ENCODE measurements at places on chromosomes 12 and 14.

GRCh38 chr12:31627456-31628054 lies 31.9 kb upstream of the ETFBKMT start:
- H3K27me3 ChIP-seq, result peaks cover 10% of the 10 kb centered on the region
- no peaks in the 10 kb centered on the region for H3K36me3 ChIP-seq
- DNase-seq, result no peak
- no peak overlapping the region for H3K27ac ChIP-seq

- H3K27ac ChIP-seq, result no peak overlapping the region
- H3K36me3 ChIP-seq, result no peaks in the 10 kb centered on the region
- H3K4me3 ChIP-seq, result no peak overlapping the region
- no peaks in the 10 kb centered on the region for H3K4me1 ChIP-seq
These were observed 7.1 kb upstream of the MYH6 start for GRCh38 chr14:23414906-23415820.

- no peak for DNase-seq
- H3K36me3 ChIP-seq, result no peaks in the 10 kb centered on the region
- peaks cover 7% of the 10 kb centered on the region for H3K27me3 ChIP-seq
These were observed 64.8 kb upstream of the RD3L start for GRCh38 chr14:104007121-104007520.

- peaks cover 7% of the 10 kb centered on the region for H3K27me3 ChIP-seq
- no peak overlapping the region for H3K4me3 ChIP-seq
- H3K36me3 ChIP-seq, result no peaks in the 10 kb centered on the region
- no peak overlapping the region for H3K27ac ChIP-seq
- no peak for DNase-seq
- H3K4me1 ChIP-seq, result no peaks in the 10 kb centered on the region
These were observed 74.7 kb downstream of the RPS6KA5 start for GRCh38 chr14:90985601-90986242.

GRCh38 chr12:56362130-56363059 lies at the start of gene APOF:
Gene APOF (minus strand): TSS chr12:56362857. CDS start chr12:56362745, 112 bp downstream.
- H3K4me1 ChIP-seq, result peaks cover 27% of the 10 kb centered on the region
- no peak for DNase-seq
- no peaks in the 10 kb centered on the region for H3K36me3 ChIP-seq
- peak within 1 kb of the TSS; percentile 91 for H3K4me3 ChIP-seq
- H3K27ac ChIP-seq, result peak within 1 kb of the TSS; percentile 96

DNA sequence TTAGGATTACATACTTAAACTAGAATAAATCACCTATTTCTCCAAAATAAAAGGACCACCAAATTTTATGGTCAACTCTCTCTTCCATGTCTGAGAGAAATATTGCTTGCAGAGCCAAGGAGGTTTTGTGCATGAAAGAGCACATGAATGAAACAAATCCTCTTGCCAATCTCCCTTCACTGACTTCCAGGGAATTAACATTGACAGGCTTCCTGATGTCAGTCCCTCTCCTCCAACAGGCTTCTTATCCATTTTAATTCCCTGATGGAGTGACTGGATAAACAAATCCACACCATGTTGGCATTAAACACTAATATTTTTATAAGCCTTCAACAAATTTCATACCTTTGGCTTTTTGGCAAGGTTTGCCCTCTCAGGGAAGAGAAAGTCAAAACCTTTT lies 45.3 kb upstream of the CNTN1 start:
- no peak for DNase-seq
- H3K27ac ChIP-seq, result no peak overlapping the region
- no peak overlapping the region for H3K4me3 ChIP-seq

GRCh38 chr12:105865886-105866285 lies 272.9 kb downstream of the NUAK1 start:
- no peak overlapping the region for H3K27ac ChIP-seq
- DNase-seq, result no peak
- no peaks in the 10 kb centered on the region for H3K4me1 ChIP-seq
- H3K36me3 ChIP-seq, result peaks cover 4% of the 10 kb centered on the region

- peak overlapping the region; percentile 8 for H3K27ac ChIP-seq
- H3K27me3 ChIP-seq, result no peaks in the 10 kb centered on the region
- H3K36me3 ChIP-seq, result no peaks in the 10 kb centered on the region
- no peak for DNase-seq
- H3K4me1 ChIP-seq, result peaks cover 21% of the 10 kb centered on the region
These were observed 31.9 kb upstream of the TC2N start for GRCh38 chr14:91899213-91899612.

DNA sequence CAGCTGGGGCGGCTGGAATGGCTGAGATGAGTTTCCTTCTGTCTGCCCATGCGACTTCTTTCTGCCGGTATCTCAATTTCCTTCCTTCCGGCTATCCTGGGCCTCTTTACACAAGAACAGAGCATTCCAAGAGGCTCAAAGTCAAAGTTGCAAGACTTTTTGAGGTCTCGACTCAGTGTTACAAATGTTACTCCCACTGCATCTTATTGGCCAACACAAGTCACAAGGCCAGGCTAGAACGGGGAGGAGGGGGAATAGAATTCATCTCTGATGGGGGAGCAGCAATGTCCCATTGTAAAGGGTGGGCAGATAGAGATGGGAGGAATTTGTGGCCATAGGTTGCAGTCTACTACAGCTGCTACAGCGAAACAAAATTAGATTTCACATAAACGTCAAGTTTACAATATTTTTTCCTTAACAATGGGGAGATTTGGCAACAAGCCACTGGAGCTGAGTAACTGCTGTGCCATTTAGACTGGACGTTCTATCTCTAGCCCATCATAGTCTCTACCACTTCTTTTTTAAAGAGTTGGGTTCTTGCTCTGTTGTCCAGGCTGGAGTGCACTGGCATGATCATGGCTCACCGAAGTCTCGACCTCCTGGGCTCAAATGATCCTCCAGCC lies 9.5 kb upstream of the NYNRIN start:
- H3K27me3 ChIP-seq, result peaks cover 10% of the 10 kb centered on the region
- H3K27ac ChIP-seq, result no peak overlapping the region
- peak; percentile 32 for DNase-seq
- peak overlapping the region; percentile 18 for H3K4me3 ChIP-seq

GRCh38 chr12:106682594-106683234 lies 91.8 kb upstream of the RIC8B start:
- H3K36me3 ChIP-seq, result no peaks in the 10 kb centered on the region
- no peak overlapping the region for H3K27ac ChIP-seq
- peak; percentile 32 for DNase-seq

- H3K27me3 ChIP-seq, result no peaks in the 10 kb centered on the region
- H3K27ac ChIP-seq, result peak overlapping the region; percentile 67
- peak; percentile 36 for DNase-seq
- H3K36me3 ChIP-seq, result peaks cover 45% of the 10 kb centered on the region
- H3K4me3 ChIP-seq, result no peak overlapping the region
These were observed 18.5 kb downstream of the UTP20 start for GRCh38 chr12:101298426-101298825.

GRCh38 chr14:94407906-94408305 lies 19.5 kb upstream of the SERPINA1 start:
- H3K36me3 ChIP-seq, result peaks cover 4% of the 10 kb centered on the region
- no peak for DNase-seq
- H3K4me3 ChIP-seq, result no peak overlapping the region
- H3K27ac ChIP-seq, result no peak overlapping the region
- H3K4me1 ChIP-seq, result no peaks in the 10 kb centered on the region

DNA sequence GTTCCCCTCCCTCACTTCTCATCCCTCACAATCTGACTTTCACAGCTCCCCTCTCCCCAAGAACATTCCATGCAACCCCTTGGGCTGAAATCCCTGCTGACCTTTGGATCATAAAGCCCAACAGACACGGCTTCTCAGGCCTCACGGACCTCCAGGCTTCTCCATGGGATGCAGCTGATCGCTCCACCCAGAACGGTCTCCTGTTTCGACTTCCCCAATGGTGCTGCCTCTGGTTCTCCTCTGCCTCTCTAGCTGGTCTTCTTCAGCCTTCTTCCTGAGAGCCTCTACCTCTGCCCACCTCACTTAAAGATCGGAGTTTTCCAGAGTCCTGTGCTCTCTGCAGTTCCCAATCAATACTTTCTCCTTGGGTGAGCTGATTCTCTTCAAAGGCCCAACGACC lies 17.8 kb upstream of the PRMT8 start:
- H3K36me3 ChIP-seq, result no peaks in the 10 kb centered on the region
- H3K27me3 ChIP-seq, result peaks cover 24% of the 10 kb centered on the region
- no peak overlapping the region for H3K27ac ChIP-seq
- no peak for DNase-seq

- H3K4me3 ChIP-seq, result peak within 1 kb of the TSS; percentile 95
- peak within 1 kb of the TSS; percentile 99 for H3K27ac ChIP-seq
- peaks cover 21% of the 10 kb centered on the region for H3K36me3 ChIP-seq
These were observed at the start of gene PRKAG1 for GRCh38 chr12:49018261-49019119. Gene PRKAG1 (minus strand): TSS chr12:49018776. CDS start chr12:49018740, 36 bp downstream.

- H3K27ac ChIP-seq, result no peak overlapping the region
- no peak for DNase-seq
- H3K36me3 ChIP-seq, result no peaks in the 10 kb centered on the region
- peaks cover 1% of the 10 kb centered on the region for H3K4me1 ChIP-seq
These were observed 40.3 kb downstream of the CEP128 start for GRCh38 chr14:80901260-80901659.

GRCh38 chr12:108482717-108483212 lies 32.3 kb upstream of the FICD start:
- H3K27me3 ChIP-seq, result no peaks in the 10 kb centered on the region
- no peak for DNase-seq
- H3K36me3 ChIP-seq, result no peaks in the 10 kb centered on the region
- no peak overlapping the region for H3K4me3 ChIP-seq
- H3K4me1 ChIP-seq, result peaks cover 9% of the 10 kb centered on the region

GRCh38 chr14:71321574-71322315 lies 414.5 kb downstream of the PCNX1 start:
- peak; percentile 55 for DNase-seq
- H3K27ac ChIP-seq, result peak overlapping the region; percentile 93
- peaks cover 57% of the 10 kb centered on the region for H3K4me1 ChIP-seq
- no peaks in the 10 kb centered on the region for H3K27me3 ChIP-seq
- H3K36me3 ChIP-seq, result peaks cover 26% of the 10 kb centered on the region

DNA sequence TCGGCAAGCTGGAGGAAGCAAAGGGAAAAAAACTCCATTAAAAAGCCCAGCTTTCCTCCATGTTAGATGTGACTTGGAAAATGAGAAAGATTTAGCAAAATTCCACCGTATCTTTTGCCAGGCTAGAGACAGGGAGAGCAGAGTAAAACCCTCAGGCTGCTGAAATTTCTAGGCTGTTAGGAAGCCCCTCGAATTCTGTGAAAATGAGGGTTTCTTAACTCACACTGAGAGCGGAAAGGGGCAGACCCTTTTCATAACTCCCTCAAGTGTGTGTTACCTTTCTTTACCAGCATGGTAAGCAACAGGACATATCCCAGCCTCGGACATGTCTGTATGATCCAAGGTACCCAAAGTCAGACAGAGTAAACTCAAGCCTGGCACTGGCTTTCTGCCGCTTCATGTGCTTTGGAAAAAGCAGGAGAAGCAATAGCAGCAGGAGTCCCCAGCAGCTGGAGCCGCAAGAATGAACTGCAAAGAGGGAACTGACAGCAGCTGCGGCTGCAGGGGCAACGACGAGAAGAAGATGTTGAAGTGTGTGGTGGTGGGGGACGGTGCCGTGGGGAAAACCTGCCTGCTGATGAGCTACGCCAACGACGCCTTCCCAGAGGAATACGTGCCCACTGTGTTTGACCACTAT lies at the start of gene RHOJ:
Gene RHOJ, plus strand, starts transcription at position 37 of the 637 bp plus-strand sequence. Its CDS starts 427 bp downstream, at position 464.
- H3K27me3 ChIP-seq, result no peaks in the 10 kb centered on the region
- H3K4me1 ChIP-seq, result peaks cover 10% of the 10 kb centered on the region
- DNase-seq, result no peak
- no peak within 1 kb of the TSS for H3K4me3 ChIP-seq
- no peaks in the 10 kb centered on the region for H3K36me3 ChIP-seq

GRCh38 chr12:78101946-78102635 lies 271.4 kb downstream of the NAV3 start:
- no peak for DNase-seq
- H3K4me1 ChIP-seq, result peaks cover 18% of the 10 kb centered on the region
- H3K36me3 ChIP-seq, result peaks cover 27% of the 10 kb centered on the region
- H3K27me3 ChIP-seq, result peaks cover 4% of the 10 kb centered on the region
- H3K4me3 ChIP-seq, result no peak overlapping the region
- H3K27ac ChIP-seq, result no peak overlapping the region

DNA sequence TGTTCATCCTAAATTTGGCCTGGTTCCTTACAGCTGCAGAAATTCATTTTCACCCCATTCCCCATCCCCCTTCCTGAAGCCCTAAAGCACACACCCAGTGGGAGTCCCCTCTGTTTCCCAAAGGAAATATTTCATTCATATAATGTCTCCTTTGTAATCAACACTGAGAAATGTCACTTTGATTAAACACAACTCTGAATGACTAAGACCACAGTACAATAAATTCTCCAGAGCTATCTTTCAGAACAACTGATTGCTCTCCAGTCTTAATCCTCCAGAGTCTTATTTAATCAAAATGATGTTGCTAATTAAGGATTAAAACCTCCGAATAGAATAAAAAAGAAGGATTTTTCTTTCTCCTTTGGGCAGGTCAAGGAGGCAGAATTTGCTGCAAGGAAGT lies 6.4 kb downstream of the SLC15A5 start:
- no peaks in the 10 kb centered on the region for H3K27me3 ChIP-seq
- no peak for DNase-seq
- H3K27ac ChIP-seq, result no peak overlapping the region
- H3K4me1 ChIP-seq, result no peaks in the 10 kb centered on the region

DNA sequence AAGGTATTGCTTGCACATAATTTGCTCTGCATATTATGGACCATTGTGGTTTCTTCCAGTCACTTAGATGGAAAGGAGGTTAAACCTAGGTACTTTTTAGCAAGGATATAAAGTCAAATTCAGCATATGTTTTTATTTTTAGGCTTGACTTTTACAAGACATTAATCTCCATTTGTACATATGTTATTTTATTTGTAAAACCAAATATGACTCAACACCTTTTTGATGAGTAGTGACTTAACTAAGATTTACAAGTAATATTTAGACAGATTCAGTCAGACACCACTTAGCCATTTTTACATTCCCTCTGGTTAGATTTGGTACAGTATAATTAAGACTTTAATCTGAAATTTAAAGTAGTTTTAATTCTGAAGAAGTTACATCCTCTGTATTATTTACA lies 55.0 kb downstream of the BHLHE41 start:
- H3K27ac ChIP-seq, result no peak overlapping the region
- DNase-seq, result no peak

- H3K36me3 ChIP-seq, result no peaks in the 10 kb centered on the region
- no peak for DNase-seq
- H3K4me1 ChIP-seq, result peaks cover 27% of the 10 kb centered on the region
- peak overlapping the region; percentile 90 for H3K4me3 ChIP-seq
These were observed 29.0 kb upstream of the SMUG1 start for GRCh38 chr12:54217774-54218241.

GRCh38 chr12:90959032-90959431 lies 4.1 kb upstream of the CCER1 start:
- no peak overlapping the region for H3K27ac ChIP-seq
- peaks cover 1% of the 10 kb centered on the region for H3K27me3 ChIP-seq
- H3K4me1 ChIP-seq, result peaks cover 10% of the 10 kb centered on the region
- no peak overlapping the region for H3K4me3 ChIP-seq
- peak; percentile 13 for DNase-seq

GRCh38 chr12:48980953-48981756 lies 3.0 kb downstream of the WNT1 start:
- no peak for DNase-seq
- peaks cover 73% of the 10 kb centered on the region for H3K27me3 ChIP-seq
- H3K36me3 ChIP-seq, result peaks cover 6% of the 10 kb centered on the region
- H3K4me3 ChIP-seq, result no peak overlapping the region
